ENCODE measurements at places on chromosomes 6 and 20.

DNA sequence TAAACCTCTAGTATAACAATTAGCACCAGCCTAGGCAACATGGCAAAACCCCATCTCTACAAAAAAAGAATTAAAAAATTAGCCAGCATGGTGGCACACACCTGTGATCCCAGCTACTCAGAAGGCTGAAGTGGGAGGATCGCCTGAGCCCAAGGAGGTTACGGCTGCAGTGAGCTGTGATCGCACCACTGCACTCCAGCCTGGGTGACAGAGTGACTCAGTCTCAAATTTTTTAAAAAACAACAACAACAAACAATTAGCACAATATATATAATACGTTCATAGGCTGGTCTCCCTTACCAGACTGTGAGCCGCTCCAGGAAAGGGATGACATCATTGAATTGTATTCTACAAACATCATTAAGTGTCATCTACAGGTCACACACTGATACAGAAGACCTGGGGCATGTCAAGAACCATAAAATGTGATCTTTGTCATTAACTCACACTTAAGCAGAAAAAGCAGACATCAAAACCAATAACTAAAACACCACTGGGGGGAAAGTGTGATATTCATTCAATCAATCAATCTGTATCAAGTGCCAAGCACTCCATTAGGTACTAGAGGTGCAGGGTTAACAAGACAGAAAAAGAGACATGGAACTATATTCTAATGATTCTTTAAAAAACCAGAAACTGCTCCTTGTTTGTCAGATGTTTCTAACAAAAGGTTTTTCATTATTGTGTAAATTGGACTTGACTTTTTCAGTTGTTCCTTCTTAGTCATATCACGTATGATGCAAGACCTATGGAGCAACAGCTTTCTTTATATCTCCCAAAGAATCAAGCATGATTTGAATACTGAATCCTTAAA lies 17.8 kb downstream of the MAP3K5 start:
- DNase-seq: no peak

GRCh38 chr6:111980971-111981840 lies 72.7 kb upstream of the CCN6 start:
- no peak for DNase-seq

- DNase-seq: no peak
Observed at GRCh38 chr20:54526801-54527200, 51.4 kb downstream of the DOK5 start.

DNA sequence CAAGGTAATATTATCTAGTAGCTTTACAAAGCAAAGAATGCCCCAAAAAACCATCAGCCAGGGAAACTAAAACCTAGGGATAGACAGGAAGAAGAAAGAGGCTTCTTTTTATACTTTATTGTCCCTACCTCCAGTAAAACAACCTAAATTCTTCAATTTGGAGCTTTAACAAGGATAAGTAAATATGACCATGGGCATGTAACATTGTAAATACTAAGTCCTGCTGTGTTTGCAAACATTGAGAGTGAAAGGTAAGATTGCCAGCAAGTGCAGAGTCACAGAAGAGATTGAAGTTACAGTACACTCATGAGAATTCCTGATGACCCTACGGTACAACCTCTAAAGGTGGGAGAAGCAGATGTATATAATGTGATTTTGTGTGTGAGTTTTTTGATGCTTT lies 117.2 kb downstream of the FOXO3 start:
- no peak for DNase-seq

- DNase-seq: no peak
Observed at GRCh38 chr6:139373928-139374356, 506 bp downstream of the CITED2 start.

- no peak for DNase-seq
Observed at GRCh38 chr6:21404577-21404976, 189.0 kb upstream of the SOX4 start.

GRCh38 chr6:125732398-125732797 lies 17.0 kb upstream of the HEY2 start:
- no peak for DNase-seq

- DNase-seq: no peak
Observed at GRCh38 chr6:43368259-43369160, 937 bp downstream of the ZNF318 start.

DNA sequence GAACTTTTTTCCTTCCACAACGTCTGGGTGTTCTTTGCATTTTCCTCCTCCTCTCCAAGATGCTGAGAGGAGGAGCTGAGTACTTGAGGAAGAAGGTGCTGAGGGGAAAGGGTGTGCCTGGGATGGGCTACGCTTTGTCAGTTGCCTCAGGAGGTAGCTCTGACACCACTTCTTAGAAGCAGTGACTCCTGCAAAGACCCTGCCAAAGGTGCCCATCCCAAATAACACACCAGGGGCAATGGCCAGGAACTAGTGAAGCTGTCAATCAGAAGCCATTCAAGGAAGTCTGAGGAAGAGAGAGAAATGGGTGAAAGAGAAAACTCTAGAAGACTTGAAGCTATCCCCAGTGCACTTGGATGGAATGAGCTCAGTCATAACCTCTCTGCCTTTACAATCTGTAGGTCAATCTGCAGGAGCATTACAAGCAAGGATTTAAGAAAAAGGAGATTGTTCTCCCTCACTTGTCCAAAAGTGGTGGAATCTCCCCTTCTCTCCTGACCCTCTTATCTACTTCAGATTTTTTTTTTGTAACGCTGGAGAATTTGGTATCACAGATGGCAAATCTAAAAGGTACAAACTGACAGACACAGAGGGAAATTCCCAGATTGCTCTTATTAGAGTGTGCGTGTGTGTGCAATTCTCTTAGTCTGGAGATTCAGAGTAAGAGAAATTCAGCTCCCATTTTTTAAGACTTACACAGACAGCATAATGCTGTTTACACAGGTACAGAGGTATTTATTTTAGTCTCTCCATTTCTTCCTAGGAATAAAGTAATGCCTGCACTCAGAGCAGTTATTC lies 242.6 kb downstream of the GMPR start:
- no peak for DNase-seq

GRCh38 chr6:35718375-35718736 lies 18.5 kb upstream of the ARMC12 start:
- DNase-seq: no peak

DNA sequence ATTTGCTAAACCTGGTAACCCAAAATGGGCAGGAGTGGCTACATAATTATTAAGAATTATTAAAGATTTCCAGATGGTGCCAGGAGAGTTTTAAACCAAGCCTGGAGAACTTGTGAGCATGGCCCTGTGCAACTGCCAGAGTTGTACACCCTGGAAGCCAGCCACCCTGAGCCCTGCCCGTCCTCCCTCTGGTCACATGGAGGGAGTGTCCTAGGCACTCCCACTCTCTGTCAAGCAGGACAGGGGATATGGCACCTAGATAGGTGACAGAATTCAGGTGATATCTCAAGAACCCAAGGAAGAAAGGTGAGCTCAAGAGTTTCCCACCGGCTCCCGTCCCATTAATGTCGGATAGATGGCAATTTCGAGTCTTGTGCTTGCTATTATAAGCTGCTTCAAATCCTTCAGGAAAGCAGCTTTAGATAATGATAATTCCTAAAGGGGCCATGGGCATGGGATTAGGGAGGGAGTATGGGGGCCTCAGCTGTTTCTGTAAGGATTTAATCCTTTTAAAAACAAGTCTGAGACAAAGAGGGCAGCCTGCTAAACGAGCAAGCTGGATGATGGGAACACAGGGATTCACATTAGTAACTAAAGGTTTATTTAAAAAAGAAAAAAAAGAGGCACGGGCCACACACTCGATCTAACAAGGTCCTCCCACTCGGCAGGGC lies 169.1 kb downstream of the BMP7 start:
- DNase-seq: no peak

- DNase-seq: no peak
Observed at GRCh38 chr6:19714434-19715166, 122.6 kb upstream of the ID4 start.

DNA sequence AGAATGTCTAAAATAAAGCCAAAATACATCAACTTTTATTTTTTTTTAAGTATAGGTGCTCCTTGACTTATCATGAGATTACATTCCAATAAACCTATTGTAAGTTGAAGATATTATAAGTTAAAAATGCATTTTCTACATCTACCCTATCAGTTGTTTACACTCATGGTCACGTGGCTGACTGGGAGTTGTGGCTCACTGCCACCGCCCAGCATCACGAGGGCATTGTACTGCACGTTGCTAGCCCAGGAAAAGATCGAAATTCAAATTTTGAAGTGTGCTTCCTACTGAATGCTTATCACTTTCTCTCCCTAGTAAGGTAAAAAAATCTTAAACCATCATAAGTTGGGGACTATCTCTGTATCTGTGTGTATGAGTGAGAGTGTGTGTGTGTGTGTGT lies 126.6 kb upstream of the RIN2 start:
- DNase-seq: no peak

DNA sequence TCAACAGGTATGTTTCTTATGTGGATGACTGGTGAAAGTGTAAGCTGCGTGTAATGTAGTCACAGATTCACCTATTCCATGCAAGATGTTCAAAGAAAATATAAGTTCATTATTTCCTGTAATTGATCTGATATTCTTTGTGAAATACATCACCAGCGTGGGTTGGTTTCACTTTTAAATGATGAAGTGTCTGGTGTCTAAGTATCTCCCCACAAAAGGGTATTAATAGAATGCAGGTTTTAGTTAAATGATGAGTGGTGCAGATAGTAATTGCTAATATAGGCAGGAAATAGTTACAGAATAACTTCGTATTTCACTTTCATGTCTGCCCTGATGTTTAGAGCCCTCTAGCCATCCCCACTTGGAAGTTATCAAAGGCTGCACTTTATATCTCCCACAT lies 22.2 kb downstream of the PGBD1 start:
- DNase-seq: no peak

DNA sequence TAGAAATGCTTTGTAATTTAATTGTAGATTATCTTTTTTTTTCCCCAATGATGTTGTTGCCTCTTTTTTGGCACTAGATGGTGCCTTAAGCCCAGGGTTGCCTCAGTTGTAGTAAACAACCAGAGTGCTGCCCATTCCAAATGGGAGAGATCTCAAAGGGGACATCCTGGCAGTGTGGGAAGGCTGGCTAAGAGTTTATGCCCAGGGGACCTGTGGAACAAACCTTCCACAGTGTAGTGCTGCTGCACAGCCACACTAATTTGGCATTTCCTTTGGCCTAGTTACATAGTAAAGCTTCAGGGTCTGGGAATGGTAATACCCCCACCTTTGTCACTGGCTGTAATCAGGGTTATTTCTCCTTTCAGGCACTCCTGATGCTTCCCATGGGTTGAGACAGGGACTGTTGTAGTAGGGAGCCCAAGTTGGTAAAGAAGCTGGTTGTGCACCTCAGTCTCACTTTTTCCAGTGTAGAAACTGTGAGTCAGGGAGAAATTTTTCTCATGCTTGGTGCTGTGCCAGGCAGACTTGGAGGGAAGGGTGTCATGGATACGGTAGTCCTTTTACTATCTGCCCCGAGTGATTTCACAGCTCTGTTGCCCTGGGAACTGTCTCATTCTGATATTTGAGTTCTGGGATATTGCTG lies 177.8 kb upstream of the ECI2 start:
- no peak for DNase-seq

DNA sequence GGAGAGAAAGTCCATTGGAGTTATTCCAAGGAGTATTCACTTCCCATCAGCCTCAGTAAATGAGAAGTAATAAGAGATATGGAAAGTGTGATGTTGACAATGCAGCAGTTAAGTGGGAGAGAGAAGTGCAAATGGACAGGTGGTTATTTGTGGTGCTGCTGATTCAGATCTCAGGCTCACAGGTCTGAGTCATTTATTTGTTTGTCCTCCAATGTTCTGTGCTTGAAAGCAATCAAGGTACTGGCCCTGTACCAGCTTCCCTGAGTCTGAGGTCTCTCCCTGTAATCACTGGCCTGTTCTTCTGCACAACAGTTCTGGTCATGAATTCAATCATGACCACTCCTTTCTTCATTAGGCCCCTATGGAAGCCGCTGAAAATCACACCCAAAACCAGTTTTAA lies 827.7 kb downstream of the MAFB start:
- DNase-seq: no peak

DNA sequence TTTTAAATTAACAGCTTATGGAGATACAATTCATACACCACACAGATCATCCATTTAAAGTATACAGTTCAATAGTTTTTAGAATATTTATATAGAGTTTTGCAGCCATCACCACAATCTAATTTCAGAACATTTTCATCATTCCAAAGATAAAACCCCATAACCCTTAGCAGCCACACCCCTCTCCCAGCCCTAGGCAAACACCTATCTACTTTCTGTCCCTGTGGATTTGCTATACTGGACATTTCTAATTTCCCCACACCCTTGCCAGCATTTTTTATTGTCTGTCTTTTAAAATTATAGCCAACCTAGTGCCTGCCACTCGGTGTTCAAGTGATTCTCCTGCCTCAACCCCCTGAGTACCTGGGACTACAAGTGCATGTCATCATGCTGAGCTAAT lies 23.0 kb upstream of the AKAP7 start:
- no peak for DNase-seq

DNA sequence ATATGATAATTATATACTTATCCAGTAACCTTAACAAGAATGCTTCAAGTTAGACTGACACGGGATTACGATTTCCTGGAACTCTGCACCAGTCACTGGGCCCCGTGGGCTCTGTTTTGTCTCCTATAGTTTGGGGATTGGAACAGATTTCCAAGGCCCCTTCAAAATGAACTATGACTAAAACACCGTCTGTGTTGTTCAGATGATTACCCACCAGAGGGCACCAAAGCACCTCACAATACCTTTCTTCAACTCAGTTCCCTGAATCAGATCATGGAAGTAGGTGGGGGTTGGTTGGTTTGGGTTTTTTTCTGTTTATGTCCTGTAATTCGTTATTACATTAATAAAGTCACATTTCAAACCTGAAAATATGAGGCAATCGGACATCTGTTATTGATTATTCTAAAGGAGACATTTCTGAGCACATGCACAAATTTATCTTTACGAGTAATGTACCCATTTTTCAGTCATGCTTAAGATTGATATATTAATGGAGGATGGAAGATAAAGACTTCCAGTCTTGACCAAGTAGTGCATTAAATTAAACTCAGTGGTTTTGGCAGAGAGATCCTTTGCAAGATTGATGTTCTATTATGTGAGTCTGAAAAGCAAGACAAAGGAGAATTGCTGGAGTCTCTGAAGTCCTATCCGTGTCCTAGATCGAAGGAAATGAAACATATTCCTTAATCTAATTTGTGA lies 112.0 kb upstream of the COL21A1 start:
- DNase-seq: peak; percentile 29

DNA sequence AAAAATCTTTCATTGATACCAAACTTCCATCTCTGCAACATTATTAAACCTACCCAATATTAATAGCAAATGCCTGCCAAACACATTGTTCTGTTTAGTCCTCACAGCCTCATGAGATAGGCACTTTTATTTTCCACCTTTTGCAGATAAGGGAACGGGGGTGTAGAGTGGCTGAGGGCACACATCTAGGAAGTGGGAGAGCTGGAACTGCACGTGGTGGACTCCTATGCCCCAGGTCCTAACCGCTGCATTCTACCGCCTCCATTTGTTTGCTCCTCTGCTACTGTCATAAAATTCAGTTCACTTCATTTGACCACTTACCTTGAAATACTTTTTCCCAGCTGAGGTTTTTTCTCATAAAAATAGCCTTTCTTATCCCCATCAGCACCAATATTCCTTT lies 7.6 kb downstream of the FAM217A start:
- no peak for DNase-seq
